Lower leg skin (tissue), 4 donors: ENCODE measurements at places on chromosomes 11 and 22. TPM values are rescaled to one million over a fixed set of nuclear protein-coding genes. Genes with fewer than 3 reads are reported as not detected.

Gene PNPLA3
- 22.9 TPM for total RNA-seq

GRCh38 chr22:25736378-25737011, 5.5 kb upstream of the MYO18B start:
- no peak for DNase-seq

- no peak for DNase-seq
Observed at GRCh38 chr11:72828692-72829101, 14.5 kb downstream of the ATG16L2 start.

Gene E2F8
- 0.57 TPM for total RNA-seq

GRCh38 chr11:64089915-64090805, 54.4 kb downstream of the FLRT1 start:
- no peak for DNase-seq

DNA sequence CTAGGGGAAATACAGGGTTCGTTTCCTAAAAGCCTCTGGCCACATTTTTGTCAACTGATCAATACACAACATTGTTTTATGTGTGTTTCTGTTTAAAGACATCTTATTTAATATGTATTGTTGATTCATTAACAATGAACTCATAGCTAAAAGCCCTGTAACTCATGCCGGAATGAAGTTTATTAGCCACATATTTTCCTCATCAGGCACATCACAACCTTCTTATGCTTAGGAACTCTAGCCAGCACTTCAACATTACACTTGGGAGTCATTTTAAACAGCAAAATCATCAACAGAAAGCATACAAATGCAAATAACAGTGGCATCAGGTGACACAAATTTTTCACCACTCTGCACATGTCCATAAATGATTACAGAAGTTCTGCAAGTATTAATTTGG, 15.1 kb upstream of the BLID start:
- no peak for DNase-seq

GRCh38 chr11:10495464-10495786, 40.4 kb downstream of the AMPD3 start:
- DNase-seq = peak; percentile 13

Gene FAM83F
- 43.8 TPM for total RNA-seq

- DNase-seq = no peak
Observed at GRCh38 chr11:8776209-8776608, 93.6 kb downstream of the RPL27A start.

- no peak for DNase-seq
Observed at GRCh38 chr11:13899603-13900002, 62.9 kb upstream of the SPON1 start.

GRCh38 chr11:16226245-16226644, 130.1 kb downstream of the SOX6 start:
- no peak for DNase-seq

GRCh38 chr11:134441281-134441680, 29.2 kb upstream of the B3GAT1 start:
- no peak for DNase-seq

- no peak for DNase-seq
Observed at GRCh38 chr11:123653827-123654565, 428 bp downstream of the SCN3B start.

- DNase-seq = no peak
Observed at GRCh38 chr22:42001706-42002105, 3.1 kb downstream of the WBP2NL start.

DNA sequence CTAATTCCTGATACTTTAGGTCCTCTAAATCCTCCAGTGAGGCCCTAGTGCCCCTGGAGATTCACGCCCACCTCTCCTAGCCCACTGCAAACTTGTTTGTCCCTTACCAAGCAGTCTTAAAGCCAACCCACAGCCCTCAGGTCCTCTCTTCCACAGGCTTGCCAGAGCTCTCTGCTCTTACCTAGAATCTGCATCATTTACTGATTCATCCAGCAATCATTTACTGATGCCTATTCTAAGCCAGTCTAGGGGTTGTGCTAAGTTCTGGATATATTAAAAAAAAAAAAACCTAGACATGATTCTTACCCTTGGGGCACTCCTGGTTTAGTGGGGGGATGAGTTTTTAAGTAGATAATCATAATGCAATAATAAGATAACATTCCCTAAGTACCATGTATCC, 43.0 kb upstream of the PLET1 start:
- DNase-seq = no peak

Gene SLC22A6
- not detected for total RNA-seq

Gene APOL4
- 4.1 TPM for total RNA-seq

DNA sequence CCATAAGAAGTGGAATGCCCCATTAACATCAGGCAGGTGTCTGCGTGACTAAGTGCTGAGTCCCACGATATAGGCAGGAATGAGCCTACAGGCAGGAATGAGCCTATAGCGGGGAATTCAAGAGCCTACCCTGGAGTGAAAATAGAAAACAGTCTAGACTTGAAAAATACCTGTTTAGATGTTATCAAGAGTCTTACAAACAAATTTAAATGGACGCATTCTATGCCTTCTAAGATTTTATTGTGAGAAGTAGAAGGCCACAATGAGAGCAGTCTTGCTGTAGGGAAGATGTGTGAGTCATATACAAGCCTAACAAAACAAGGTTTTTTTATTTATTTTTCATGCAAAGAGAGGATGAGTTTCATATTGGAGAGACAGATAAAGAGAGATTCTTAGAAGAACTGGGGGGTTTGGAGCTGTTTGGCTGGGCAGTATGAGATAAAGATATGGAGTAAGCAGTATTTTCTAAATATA, 200.8 kb upstream of the ZC3H12C start:
- DNase-seq = no peak

GRCh38 chr11:96472085-96472484, 82.3 kb downstream of the JRKL start:
- no peak for DNase-seq

Gene UPK3A
- not detected for total RNA-seq

- DNase-seq = no peak
Observed at GRCh38 chr11:35043936-35044335, 95.0 kb upstream of the CD44 start.

Gene NCR3LG1
- total RNA-seq = 4.6 TPM

DNA sequence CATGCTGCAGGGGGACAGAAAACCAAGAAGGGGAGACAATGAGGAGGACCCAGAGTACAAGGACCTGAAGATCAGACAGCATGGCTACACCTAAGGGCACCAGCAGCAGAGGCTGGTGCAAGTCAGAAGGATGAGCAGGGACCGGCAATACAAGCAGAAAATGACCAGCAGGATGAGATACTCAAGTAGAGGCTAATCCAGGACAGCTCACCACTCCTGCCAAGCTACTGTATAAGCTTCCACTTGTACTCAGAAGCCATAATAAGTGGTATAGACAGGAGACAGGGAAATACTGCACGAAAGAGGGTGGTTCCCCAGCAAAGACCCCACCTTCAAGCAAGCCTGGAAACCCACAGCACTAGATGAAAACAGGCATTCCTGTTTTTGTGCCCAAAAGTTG, 138.7 kb upstream of the ZC3H12C start:
- DNase-seq = no peak

GRCh38 chr11:29153078-29153477, 863.8 kb downstream of the KCNA4 start:
- no peak for DNase-seq

DNA sequence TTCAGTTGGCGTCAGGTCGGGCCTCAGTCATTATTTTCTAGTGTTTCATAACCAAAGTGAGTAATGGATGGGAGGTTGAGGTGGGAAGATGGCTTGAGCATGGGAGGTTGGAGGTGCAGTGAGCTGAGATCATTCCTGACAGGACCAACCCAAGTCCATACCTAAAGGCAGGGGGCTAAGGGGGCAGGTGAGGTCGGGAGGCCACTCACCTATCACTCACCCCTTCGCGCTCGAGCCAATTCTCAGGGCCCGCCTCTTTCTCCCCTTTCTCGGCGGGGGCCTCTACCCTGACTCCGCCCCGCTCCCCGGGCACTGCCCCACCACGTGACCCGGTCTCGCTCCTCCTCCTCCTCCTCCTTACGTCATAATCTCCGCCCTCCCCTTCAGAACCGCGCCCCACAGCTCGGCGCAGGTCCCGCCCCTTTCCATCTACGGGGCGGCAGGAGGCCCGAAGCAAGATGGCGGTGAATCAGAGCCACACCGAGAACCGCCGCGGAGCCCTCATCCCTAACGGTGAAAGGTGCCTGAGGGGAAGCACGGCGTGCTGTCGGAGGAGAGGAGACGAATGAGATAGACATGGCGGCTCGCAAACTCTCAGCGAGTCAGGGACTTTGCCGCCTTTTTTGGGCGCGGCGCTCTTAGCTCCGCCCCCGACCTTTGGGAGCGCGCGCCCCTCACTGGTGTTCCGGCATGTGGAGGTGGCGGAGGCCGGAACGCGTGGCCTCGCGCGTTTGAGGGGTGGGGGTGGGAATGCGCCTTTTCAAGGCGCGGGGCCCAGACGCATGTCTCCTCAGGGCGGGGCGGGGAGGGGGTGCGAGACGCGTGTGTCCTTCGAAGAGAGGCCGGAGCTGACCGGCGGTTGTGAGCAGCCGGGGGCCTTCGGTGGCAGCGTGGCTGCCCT, at the start of gene WBP2NL:
WBP2NL (plus strand) TSS at position 428 of the 901 bp plus-strand sequence; CDS start at position 459, 31 bp downstream.
- peak; percentile 95 for DNase-seq

GRCh38 chr11:100991541-100991940, 138.1 kb downstream of the PGR start:
- DNase-seq = no peak

DNA sequence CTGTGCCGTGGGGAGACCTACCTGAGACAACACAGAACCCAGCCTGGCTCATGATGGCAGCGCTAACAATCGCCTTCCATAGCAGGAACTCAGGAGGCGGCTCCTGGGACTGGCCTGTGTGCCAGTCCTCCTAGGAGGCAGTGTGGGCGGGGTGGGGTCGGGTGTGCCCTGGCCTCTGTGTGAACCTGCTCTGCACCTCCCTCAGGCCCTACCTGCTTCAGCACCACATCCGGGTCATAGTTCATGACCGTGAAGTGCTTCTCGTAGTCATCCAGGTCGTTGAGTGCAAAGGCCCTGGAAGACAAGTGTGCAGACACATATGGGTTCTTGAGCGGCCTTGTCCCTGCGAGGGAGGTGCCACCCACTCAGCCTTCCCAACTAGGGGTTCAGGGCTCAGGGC, 15.3 kb downstream of the TTLL12 start:
- no peak for DNase-seq

DNA sequence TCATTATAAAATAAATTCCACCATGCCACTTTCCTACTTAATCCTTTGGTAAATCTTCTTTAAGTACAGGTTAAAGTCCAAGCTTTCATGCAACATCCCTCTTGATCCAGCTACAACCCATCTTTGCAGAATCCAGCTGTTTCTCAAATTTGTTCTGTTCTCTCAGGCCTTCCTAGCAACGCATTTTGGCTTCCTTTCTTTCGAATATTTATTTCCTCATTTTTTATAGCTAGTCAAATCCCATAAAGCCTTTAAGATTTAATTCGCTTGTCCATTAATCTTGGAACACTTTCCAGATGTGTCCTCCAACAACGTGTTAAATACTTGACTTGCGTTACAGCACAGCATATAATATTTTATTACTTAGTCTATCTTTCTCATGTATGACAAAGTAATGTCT, 600.1 kb upstream of the CHORDC1 start:
- DNase-seq = no peak

Gene NRXN2
- 0.27 TPM for total RNA-seq

DNA sequence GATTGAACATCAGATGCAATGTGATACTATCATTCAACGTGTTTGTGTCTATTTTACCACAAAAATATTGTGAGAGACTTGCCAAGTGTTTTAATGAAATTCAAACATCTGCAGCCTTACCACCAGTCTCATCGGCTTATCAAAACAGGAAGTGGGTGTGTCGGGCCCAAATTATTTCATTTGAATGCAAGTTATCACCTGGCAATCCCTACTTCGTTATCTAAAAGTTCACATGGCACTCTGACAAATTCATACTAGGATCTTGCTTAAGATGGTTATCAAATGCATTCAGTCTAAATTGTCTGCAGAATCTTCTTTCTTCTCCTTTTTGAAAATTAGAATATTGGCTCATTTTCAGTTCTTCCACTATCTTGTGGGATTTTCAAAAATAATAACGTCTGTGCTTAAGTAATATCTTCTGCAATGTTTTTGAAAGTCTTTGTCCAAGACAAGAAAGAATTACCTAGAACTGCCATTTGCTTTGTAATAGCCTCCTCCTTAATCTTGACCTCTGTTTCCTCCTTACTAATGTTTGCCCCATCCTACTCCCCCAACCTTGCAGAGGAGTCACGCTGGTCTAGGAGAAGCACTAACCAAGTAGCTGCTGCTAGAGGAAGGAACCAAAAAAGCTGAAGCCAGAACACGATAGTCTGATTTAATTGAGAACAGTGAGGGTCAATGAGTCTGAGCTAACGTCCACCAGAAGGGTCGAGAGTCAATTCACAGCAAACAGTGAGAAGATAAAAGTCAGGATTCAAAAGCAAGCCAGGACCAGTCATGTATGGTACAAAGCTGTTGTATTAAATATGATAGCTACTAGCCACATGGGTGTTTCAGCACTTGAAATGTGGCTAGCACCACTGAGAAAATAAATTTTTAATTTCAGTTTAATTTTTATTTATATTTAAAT, 10.2 kb upstream of the BIRC3 start:
- DNase-seq = no peak

Gene CSRP3
- total RNA-seq = not detected

Gene TRIM48
- total RNA-seq = not detected

Gene FAM181B
- total RNA-seq = 0.59 TPM

DNA sequence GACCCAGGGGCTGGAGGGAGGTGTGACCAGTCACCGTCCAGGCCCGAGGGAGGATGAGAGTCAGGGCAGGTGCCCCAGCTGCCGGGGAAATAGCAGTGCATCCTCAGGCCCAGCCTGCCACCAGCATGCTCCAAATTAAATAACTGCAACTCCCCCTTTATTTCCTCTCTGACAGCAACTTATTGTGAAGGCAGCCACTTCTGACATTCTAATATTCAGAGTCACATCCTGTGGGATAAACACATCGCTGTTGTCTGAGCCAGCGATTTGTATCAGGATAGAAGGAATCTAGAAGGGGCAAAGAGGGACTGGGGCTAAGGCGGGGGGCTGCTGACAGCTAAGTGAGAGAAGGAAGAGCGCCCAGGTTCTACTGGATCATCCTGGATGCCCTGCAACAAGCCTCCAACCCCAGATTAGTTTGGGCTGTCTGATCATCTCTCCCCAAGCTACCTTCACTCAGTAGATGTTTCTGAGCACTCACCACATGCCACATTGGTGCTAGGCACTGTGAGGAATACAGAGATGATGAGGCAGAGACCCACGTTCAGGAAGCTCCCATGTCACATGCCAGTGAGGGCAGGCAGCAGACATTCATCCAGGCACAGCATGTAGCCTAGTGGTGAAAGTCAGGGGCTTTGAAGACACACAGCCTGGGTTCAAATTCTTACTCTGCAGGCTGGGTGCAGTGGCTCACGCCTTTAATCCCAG, 214.1 kb downstream of the BUD13 start:
- DNase-seq = no peak

Gene FOLR3
- not detected for total RNA-seq

- DNase-seq = no peak
Observed at GRCh38 chr11:22244986-22245592, 52.2 kb downstream of the ANO5 start.

GRCh38 chr11:12762696-12763324, 88.6 kb downstream of the TEAD1 start:
- DNase-seq = no peak
